ENCODE measurements at places on chromosomes 12 and 14. TPM values are rescaled to one million over a fixed set of nuclear protein-coding genes. Genes with fewer than 3 reads are reported as not detected.

DNA sequence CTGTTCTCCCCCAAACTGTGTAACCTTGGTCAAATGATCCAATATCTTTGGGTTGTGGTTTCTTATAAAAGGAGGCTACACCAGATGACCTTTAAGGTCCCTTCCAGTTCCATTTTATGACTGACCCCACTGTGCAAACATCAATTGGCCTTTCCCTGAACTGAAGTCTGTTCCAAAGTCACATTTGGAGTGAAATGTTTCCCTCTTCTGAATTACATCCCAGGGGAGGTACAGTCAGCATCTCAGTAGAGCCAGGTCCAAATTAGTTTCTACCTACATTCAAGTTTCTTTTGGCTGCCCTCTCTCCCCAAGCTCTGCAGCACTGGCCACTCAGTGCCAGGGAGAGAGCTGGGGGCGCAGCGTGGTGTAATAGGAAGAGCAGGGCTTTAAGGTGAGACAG lies 34.4 kb downstream of the LIMA1 start:
- no peak for DNase-seq
- H3K4me3 ChIP-seq, result no peak overlapping the region
- H3K36me3 ChIP-seq, result no peaks in the 10 kb centered on the region
- H3K27ac ChIP-seq, result no peak overlapping the region

DNA sequence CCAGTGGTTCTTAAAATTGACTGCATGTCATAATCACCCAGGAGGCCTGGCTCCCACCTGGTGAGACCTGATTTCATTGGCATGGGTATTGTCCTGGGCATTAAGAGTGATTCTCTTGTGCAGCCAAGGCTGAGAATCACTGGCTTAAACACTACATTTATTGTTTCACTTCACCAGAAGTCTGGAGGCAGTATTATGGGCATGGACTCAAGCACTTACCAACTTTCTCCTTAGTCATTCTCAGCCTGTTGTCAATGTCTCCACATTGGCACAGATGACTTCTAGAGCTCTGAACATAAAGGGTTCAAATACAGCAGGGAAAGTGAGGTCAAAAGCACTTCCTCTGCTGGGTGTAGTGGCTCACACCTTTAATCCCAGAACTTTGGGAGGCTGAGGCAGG lies 25.6 kb upstream of the GCH1 start:
- no peaks in the 10 kb centered on the region for H3K36me3 ChIP-seq
- DNase-seq, result no peak
- H3K27me3 ChIP-seq, result no peaks in the 10 kb centered on the region
- no peak overlapping the region for H3K27ac ChIP-seq
- H3K4me3 ChIP-seq, result no peak overlapping the region

The BMP4 gene
- total RNA-seq, result not detected

- no peak overlapping the region for H3K4me3 ChIP-seq
- no peak overlapping the region for H3K27ac ChIP-seq
- no peaks in the 10 kb centered on the region for H3K36me3 ChIP-seq
- no peak for DNase-seq
Observed at GRCh38 chr12:3446653-3447270, 44.2 kb upstream of the PRMT8 start.

The MORN3 gene
- 7.6 TPM for total RNA-seq

- no peak overlapping the region for H3K27ac ChIP-seq
- no peaks in the 10 kb centered on the region for H3K36me3 ChIP-seq
- no peak overlapping the region for H3K4me3 ChIP-seq
- H3K4me1 ChIP-seq, result no peaks in the 10 kb centered on the region
- no peak for DNase-seq
- H3K27me3 ChIP-seq, result no peaks in the 10 kb centered on the region
Observed at GRCh38 chr12:84058136-84058535, 854.5 kb downstream of the SLC6A15 start.

The CCDC60 gene
- total RNA-seq, result not detected

DNA sequence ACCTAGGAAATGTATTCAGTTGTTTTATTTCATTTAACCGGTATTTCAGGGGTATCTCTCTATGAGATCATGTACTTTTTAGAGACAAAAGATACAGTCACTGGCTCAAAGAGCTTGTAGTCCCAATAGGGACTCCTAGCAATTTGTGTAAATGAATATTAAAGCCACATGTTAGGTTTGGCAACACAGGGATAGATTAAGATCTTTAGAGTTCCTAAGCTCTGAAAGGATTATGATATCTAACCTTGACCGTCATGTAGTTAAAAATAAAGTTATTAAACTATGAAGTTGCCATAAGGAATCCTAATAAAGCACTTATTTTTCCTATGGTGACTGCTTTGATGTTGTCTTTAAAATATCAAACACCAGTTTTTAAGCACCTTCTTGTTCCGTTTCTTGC lies 100.4 kb upstream of the FGD4 start:
- DNase-seq, result no peak
- no peak overlapping the region for H3K4me3 ChIP-seq
- H3K36me3 ChIP-seq, result peaks cover 2% of the 10 kb centered on the region
- H3K27ac ChIP-seq, result no peak overlapping the region
- no peaks in the 10 kb centered on the region for H3K27me3 ChIP-seq

GRCh38 chr12:5535541-5535940 lies 103.6 kb downstream of the NTF3 start:
- H3K4me3 ChIP-seq, result no peak overlapping the region
- H3K27me3 ChIP-seq, result no peaks in the 10 kb centered on the region
- H3K36me3 ChIP-seq, result no peaks in the 10 kb centered on the region

The RNF212B gene
- not detected for total RNA-seq

- no peaks in the 10 kb centered on the region for H3K4me1 ChIP-seq
- DNase-seq, result no peak
- no peaks in the 10 kb centered on the region for H3K36me3 ChIP-seq
- no peak overlapping the region for H3K27ac ChIP-seq
Observed at GRCh38 chr12:4451694-4452093, 6.1 kb upstream of the FGF6 start.

The IAPP gene
- total RNA-seq, result not detected

- peaks cover 13% of the 10 kb centered on the region for H3K4me1 ChIP-seq
- H3K27me3 ChIP-seq, result no peaks in the 10 kb centered on the region
- no peak overlapping the region for H3K27ac ChIP-seq
- H3K36me3 ChIP-seq, result no peaks in the 10 kb centered on the region
Observed at GRCh38 chr14:106518054-106518943, 991.9 kb downstream of the TMEM121 start.

DNA sequence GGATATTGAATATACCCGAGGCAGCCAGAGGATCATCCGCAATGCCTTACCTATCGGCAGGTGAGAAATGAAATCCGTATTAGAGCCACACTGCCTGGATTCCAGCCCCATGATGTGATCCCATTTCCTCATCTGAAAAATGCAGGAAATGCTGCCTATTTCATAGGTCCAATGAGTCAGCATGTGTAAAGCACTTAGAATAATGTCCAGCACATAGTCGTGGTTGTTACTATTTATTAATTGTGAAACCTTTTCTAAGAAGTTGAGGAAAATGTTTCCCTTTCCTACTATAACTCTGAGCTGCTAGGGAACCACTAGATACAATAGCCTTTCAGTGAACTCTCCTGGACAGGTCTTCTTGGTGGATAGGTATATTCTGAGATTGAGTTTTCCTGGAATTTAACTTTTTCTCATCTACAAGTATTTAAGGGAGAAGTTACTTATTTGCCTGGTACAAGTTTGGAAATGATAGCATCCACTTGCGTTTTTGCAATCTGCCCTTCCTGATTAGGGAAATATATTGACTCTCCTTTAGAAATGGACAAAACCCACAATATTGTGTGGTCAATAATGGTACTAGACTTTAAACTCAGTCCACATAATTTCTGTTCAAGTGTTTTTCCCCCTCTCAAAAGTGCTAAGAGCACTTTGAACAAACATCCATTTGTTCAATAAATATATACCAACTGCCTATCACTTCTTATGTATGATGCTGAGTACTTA lies 12.2 kb downstream of the POLR3B start:
- no peaks in the 10 kb centered on the region for H3K4me1 ChIP-seq
- H3K27ac ChIP-seq, result no peak overlapping the region
- H3K27me3 ChIP-seq, result no peaks in the 10 kb centered on the region
- DNase-seq, result no peak
- no peak overlapping the region for H3K4me3 ChIP-seq
- H3K36me3 ChIP-seq, result peaks cover 16% of the 10 kb centered on the region

The TMEM63C gene
- total RNA-seq, result 2.1 TPM

GRCh38 chr12:82746668-82747067 lies 60.0 kb downstream of the TMTC2 start:
- no peaks in the 10 kb centered on the region for H3K36me3 ChIP-seq
- H3K27me3 ChIP-seq, result no peaks in the 10 kb centered on the region
- H3K4me1 ChIP-seq, result no peaks in the 10 kb centered on the region
- H3K27ac ChIP-seq, result no peak overlapping the region
- no peak for DNase-seq

DNA sequence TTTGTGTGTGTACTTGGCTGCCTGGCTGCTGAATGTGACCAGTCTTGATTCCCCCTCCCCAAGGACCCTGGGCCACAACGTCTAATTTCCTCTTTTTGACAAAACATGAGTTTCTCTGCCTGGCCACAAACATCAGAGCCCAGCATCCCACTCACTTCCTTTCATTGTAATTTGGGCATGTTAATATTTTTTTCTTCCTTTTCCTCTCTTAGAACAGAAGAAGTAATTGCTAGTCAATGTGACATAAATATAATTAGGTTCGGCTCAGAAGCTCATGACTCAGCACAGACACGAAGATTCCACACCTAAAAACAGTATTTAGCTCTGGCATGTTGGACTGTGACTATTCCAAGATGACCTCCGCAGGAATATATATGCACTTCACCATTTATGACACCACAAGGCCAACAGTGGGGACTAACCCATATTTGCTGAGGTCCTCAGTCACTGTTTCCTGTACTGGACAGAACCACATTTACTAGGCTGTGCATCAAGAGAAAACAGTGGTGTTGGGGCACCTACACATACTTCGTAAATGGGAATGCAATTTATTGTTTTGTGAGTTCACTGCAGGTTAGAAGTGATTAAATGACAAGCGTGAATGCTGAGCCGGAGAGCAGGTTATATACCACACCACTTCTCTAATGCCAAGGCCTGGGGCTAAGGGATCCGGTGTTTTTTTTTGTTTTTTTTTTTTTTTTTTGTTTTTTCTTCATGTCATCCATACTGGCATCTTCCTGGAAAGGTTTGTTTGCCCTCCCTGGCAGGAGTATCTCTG lies 4.2 kb downstream of the GSG1 start:
- no peak for DNase-seq
- H3K36me3 ChIP-seq, result no peaks in the 10 kb centered on the region
- H3K27ac ChIP-seq, result peak overlapping the region; percentile 65
- H3K27me3 ChIP-seq, result no peaks in the 10 kb centered on the region

DNA sequence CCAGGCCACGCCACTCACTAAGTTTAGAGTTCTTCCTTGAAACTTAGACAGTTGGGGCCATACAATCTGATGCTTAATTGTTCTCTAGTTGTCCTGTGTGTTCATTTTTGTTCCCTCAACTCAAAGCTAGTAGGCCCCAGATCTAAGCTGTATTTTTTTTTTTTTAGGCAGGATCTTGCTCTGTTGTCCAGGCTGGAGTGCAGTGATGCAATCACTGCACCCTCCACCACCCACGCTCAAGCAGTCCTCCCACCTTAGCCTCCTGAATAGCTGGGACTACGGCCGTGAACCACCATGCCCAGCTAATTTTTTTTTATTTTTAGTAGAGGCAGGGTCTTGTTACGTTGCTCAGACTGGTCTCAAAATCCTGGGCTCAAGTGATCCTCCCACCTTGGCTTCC lies 7.5 kb downstream of the TNFRSF1A start:
- no peak overlapping the region for H3K4me3 ChIP-seq
- no peak for DNase-seq
- peaks cover 50% of the 10 kb centered on the region for H3K36me3 ChIP-seq
- peaks cover 89% of the 10 kb centered on the region for H3K4me1 ChIP-seq
- no peaks in the 10 kb centered on the region for H3K27me3 ChIP-seq
- peak overlapping the region; percentile 79 for H3K27ac ChIP-seq
